ENCODE measurements at places on chromosomes 2 and 18.

DNA sequence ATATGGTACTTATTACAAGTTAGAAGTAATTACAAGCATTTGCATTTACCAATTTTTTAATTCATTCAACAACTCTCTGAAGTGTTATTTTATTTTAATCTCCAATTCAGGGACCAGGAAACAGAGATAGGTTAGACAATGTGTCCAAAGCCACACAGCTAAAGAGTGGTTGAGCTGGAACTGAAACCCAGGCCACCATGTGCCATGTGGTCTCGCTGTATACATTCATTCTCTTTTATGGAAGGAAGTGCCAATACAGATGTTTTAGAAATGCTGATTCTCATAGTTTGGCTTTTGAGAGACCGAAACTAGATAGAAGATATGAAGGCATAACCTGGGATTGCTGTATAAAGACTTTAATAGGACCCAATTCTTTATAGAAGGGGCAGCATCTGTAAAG, 684.6 kb upstream of the ID2 start:
- no peak for DNase-seq

GRCh38 chr2:11768946-11769345, 22.5 kb downstream of the LPIN1 start:
- no peak for DNase-seq

DNA sequence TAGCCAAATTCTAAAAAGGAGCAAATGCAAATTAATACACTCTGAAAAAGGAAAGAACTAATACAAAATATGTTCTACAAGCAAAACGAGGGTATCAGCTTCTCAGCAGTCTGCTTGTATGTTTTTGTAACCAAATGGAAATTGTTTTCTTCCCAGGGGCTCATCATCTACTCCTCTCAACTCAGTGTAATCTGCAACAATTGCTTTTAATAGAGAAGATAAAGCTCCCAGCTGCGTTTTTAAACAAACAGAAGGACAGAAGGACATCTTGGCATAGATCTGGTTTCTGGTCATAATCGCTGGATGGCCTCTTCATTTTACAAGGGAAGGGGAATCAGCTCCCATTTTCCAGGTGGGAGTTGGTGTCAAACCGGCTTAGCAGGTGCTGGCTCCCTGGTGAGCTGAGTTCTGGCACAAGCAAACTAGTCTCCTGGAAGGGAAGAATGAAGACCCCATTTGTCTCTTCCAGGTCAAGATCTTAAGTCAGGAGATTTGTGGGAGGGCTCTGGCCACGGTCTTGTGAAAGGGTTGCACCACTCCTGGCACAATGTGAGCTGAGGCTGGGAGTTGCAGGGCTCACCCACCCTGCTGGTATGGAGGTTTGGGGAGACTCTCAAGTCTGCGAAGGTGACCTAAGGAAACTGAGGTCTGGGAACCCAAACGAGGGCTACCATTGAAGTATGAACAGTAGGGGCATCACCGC, 41.6 kb downstream of the NPPC start:
- DNase-seq: no peak

DNA sequence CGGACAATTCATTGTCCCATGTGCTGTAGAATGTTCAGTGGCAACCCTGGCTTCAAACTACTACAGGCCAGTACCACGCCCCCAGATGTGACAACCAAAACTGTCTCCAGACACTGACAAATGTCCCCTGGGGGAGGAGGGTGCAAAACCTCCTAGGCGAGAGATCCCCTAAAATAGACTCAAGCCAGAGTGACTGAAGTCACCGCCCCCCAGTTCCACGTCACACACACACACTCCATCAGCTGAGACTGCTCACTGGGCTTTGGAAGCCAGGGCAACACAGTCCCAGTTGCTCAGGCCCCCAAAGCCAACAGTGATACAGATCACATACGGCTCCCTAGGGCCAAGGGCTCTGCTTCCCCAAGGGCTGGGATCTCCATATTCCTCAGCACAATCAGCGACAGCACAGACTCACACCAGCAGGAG, 19.1 kb downstream of the HDAC4 start:
- no peak for DNase-seq

DNA sequence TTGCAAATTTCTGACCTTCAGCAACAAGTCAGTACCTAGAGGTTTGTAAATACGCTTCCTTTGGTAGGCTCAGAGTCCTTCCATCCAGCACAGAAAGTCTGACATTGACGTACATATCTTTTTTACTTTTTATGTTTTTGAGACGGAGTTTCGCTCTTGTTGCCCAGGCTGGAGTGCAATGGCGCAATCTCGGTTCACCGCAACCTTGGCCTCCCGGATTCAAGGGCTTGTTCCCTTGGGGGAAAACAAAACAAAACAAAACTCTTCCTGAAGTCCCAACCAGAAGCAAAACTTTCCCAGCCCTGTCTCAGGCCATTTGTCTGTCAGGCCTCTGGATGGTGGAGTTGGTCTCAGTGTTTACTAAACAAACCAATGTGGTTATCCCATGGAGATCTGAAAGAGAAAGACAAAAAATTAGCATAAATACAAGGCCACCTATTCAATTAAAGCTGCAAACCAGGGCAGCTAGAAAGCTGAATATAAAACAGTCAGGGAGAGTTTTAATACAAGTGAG, 29.6 kb upstream of the ATL2 start:
- DNase-seq: peak; percentile 86

GRCh38 chr2:239822146-239822831, 202.9 kb downstream of the NDUFA10 start:
- DNase-seq: no peak

DNA sequence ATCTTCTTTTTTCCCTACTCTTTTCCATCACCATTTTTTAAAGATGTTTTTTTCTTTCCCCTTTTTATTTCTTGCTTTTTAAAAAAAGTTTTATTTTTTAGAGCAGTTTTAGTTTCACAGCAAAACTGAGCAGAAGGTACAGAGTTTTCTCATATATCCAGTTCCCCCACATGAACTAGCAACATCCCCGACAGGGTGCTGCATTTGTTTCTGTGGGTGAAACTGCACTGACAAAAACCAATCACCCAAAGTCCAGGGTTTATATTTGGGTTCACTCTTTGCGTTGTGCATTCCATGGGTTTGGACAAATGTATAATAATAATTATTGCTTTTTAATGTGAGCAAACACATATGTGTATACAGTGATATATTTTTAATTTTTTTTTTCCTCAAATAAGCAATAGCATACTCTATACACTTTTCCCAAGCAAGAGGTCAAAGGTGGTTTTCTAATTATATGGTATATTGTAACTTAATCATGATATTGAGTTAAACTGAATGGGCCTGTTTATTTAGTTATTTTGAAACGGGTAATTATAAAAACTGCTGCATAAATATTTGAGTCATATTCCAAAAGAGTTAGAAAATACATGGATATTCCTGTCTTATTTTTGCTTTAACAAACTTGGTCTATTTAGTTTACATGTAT, 50.3 kb downstream of the NCK2 start:
- no peak for DNase-seq

- DNase-seq: no peak
Measured at GRCh38 chr18:13051950-13052349, 60.8 kb downstream of the CEP192 start.

DNA sequence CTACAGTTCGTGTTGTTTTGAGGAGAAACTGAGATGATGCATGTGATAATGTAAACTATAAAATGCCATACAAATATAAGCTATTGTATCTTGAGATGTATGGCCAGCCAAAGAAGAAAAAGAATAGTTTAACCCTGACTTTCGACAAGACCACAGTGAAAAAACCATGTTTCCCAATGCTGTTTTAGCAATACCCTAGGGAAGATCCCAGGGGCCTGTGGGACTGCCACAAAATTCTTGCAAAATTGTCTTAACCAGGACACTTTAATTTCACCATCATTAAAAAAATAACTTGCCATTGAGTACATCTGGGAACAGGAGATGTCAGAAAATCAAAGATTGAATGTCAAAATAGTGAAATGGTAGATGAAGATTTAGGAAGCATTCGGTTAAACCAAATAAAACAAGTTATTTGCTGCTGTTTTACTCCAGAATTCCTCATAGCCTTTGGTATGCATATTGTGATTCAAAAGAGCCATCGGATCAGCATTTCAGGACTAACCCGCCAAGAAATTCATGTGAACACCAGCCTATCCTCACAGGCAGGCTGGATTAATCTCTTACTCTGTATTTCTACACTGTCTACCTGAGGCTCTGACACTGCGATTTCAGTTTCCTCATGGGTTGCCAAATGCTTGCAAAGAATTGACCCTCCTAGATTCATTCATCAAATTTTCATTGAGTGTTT, 49.0 kb upstream of the SP3 start:
- no peak for DNase-seq

DNA sequence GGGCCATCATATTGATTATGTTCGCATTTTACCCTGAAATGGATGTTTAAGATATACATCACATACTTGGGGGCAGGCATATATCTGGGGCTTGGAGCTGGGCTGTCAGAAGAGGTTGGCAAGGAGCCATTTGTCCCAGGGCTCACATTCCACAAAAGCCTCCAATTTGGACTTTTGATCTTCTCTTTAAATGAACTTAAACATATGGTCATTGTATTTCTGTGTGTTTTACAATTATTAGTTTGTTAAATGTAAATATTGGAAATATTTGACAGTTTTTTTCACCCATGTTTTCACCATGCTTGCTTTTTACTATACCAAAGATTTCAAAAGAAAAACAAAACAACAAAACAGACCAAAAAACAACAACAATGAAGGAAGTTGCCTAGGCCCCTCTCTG, 165.8 kb upstream of the MEIS1 start:
- no peak for DNase-seq

DNA sequence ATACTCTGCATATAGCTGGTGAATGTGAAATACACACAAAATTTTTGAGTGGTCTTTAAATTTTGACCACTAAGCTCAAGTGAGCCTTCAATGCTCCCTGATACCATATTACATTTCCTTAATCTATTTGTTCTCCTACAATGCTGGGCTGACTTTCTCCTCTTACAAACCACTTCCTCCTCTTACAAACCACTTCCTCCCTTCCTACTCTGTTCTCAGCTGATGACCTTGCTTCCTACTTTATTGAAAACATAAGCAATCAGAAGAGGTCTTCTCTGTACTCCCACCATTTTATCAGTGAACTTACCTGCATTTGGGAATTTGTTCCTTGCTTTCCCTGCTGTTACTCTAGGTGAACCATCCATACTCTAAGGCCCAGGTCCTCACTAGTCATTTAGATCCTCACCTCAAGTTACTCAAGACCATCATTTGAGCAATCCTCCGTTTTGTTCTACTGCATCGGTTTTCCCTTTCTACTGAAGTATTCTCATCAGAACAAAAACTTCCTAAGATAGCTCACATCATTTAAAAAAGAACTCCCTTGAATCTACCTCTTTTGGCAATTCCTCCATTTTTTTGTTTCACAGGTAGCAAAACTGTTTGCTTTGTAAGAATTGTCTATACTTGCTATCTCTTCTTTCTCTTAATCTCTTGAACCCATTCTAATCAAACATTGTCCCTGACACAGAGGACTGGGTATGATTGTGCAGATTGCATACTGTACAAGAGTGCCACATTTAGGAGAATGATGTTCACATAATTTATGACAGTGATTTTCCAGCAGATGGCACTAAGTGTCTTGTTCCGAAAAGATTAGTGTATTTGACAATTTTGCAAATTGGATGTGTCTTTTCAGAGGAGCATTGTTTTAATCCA, 96.5 kb downstream of the EPB41L5 start:
- peak; percentile 36 for DNase-seq

DNA sequence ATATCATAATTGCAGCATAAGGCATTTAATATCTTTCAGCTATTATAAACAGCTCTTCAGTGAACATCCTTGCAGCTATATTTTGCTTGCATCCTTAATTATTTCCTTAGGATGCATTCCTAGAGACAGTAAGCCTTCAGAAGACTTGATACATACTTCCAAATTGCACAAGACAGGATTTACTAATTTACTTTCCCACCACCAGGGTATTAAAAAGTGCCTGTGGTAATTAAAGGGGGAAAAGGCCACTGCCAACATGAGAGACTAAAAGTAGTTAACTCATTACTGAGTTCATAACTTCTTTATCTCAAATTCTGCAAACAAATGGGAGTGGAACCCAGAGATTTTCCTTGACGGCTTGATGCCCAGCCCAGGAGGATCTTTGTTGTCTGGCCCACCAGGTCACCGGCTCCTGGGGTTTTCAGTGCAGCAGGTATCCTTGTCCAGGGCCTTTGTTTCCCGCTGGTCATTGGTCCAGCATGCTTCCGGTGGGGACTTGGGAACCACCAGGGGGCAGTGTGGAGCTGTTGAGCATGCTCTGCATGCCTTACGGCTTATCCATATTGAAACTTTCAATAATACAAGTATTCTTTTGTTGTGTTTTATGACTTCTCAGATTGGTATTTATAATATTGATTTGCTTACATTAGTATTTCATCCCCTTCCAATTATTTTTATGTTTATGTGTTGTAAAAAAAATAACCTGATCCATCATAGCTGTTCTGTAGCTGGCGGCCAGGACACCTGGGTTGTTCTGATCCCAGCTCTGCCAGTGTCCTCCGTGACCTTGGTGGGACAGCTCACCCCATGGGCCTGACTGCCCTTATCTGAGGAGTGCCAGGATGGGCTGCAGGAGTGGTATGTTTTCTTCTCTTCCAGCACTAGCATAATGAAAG, 61.4 kb downstream of the TGOLN2 start:
- DNase-seq: peak; percentile 33

GRCh38 chr2:81672923-81673322, 1368.4 kb upstream of the LRRTM1 start:
- no peak for DNase-seq

GRCh38 chr18:45670281-45670962, 53.6 kb upstream of the SLC14A1 start:
- DNase-seq: peak; percentile 35

DNA sequence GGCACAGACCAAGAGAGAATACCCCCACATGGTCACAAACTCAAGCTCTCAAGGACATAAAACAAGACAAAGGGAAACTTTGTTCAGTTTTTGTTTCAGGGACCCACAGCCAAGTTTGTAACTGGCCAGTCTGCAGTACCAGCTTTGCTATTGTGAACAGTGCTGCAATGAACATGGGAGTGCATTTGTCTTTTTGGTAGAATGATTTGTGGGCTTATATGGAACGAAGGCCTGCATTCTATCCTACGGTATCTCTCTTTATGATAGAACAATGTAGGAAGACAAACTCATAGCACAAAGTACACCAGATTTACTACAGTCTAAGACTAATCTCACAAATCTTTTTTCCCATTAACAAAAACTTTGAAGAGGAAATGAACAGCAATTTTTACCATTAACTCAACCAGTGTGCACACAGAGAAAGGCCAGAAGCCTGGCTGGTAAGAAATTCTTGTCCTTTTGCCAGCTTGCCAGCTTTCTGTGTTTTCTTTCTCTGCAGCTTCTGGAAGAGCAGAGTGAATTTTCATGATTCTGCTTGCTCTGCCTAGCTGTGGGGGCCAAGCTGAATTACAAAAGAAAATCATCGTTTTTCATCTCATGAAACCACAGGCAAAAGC, 37.1 kb upstream of the FEZ2 start:
- DNase-seq: no peak
